ENCODE measurements at places on chromosomes 16 and 17.

DNA sequence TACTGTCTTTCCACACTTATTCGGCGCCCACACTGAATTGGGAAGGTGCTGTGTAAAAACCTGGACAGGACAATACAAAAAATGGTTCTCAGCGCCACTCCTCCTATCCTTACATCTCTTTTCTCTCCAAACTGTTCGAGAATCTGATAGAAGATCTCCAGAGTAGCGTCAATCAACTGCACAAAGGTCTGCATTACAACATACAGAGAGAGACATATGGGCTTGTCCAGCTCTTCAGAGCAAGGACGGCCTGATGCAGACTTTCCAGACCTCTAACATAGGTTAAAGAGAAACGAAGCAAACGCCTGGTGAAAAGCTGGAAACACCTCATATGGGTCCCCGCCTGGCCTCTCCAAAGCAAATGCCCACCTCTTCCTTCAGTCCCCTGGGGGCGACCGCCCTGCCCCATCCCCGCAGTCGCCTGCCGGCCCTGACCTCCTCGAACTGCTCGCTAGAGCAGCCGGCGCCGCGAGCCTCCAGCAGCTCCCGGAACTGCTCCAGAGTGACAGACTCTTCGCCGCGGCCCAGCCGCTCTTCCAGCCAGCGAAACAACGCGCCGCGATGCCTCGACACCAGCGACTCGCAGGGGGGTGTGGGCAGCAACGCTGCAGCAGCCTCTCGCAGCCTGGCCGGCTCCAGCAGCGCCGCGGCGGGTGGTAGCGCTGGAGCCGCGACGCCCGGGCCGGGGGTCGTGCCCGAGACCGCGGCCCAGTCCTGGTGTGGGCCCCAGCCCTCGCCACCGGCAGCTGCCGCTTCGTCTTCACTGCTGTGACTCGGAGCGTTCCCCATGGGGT is 526 bp downstream of the ZZEF1 start:
- DNase-seq = no peak

GRCh38 chr17:70128727-70129238 is 40.5 kb upstream of the KCNJ2 start:
- no peak for DNase-seq

- DNase-seq = no peak
Observed at GRCh38 chr17:29251184-29251583, 4.5 kb downstream of the CRYBA1 start.

DNA sequence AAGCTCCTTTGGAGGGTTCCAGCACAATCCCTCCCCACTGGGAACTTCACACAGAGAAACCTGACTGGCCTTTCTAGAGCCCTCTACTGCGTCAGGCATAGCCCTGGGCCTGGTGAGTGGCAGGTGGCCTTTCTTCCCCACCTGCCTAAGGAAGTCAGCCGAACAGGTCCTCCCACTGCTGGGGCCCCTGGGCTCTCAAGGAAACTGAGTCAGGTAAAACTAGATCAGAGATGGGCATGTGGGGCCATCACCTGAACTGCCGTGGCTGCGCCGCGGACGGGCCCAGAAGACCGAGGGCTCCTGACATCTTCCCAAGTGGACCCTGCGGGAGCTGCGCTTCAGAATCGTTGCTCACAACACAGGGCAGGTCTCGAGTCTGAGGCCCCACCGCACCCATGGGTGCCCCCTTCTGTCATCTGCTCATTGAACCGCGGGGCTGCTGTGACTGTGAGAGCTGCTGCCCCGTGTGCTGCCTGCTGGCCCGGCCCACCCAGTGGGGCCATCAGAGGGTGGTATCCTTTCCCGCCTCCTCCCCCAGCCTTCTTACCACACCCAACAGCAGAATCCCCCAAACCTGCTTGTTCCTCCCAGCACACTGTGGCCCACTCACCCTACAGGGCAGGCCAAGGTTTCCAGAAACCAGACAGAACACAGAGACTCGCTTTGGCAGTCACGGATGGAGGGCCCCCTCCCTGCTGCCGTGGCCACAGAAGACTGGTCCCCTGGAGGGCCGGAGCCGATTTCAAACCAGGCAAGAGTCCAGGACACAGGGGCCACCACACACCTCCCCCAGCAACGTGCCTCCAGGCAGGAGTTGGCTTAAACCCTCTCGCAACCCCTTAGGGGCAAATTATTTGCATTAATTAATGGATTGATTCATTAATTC is 81.1 kb downstream of the TBC1D16 start:
- no peak for DNase-seq

GRCh38 chr16:13543850-13544249 is 376.1 kb upstream of the ERCC4 start:
- DNase-seq = no peak

- DNase-seq = no peak
Observed at GRCh38 chr16:12059216-12059769, 82.8 kb downstream of the SNX29 start.

GRCh38 chr16:65548470-65548869 is 426.6 kb upstream of the CDH11 start:
- DNase-seq = no peak
